ENCODE measurements at places on chromosomes 5 and 9.

DNA sequence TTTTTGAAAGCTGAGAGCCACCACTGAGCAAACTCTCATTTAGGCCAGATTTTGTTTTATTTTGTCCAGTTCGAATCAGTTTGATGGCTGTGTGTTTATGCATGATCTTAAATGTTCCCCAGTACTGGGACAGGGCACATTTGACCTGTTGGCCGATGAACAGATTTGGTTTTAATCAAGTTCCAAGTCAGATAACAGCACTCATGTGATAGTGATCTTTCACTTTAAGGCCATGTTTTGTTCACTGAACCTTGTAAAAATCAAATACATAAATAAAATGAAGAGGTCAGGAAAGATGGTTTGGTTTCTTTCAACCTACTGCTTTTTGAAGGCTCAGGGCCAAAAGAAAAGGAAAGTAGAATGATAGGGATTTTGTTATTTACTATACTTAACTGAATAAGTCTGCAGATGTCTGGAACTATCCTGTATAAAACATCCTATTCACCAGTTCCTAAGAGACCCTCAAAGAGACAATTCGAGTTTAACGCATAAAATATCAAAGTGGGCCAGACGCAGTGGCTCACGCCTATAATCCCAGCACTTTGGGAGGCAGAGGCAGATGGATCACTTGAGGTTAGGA lies 77.2 kb downstream of the PGM5 start:
- no peak for DNase-seq

GRCh38 chr5:16776611-16777251 lies 159.4 kb downstream of the MYO10 start:
- no peak for DNase-seq

DNA sequence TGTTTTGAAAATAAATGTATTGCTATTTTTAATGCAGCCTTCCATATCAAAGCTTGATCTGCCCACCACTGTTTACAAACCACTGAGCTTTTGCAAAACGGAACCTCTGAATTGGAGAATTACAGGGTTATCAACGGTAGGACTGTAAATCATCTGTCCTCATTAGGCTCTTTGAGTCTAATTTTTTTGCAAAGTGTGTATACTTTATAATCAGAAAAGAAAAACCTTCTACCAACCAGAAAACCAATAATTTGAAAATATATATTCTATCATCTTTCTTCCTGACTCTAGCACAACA lies 6.8 kb upstream of the SLC2A8 start:
- no peak for DNase-seq

GRCh38 chr5:88688984-88689667 lies 193.9 kb downstream of the MEF2C start:
- no peak for DNase-seq

DNA sequence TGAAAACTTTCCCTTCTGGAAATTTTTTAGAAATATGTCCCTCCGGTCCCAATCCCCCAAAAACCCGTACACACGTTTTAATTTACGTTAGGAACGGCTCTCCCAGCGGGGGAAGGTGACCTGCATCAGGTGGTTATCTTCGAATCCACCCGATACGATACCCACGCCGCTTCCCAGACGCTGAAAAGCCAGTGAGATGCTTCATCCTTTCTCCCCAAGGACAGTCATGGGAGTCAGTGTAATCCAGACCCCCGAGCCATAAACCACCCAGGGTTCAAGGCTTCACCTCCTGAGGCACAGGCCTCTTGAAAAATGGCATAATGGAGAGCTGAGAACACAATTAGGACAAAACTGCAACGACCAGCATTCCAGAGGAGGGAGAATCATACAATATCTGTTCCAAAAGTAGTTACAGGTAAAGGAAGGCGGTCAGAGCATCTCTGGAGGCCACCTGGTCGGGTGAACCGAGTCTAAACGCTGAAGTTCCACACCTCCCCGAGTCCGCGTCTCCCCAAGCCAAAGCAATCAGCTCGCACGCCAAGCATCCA lies 857 bp downstream of the FAM169A start:
- DNase-seq, result no peak

Measured in NCI-H2029 (cell line).